ENCODE measurements at places on chromosomes 2 and 18.

GRCh38 chr18:59940068-59940467, 40.3 kb downstream of the PMAIP1 start:
- no peak for DNase-seq

- DNase-seq: no peak
Observed at GRCh38 chr2:28471214-28471613, 24.6 kb upstream of the PLB1 start.

- no peak for DNase-seq
Observed at GRCh38 chr18:13186687-13187086, 31.9 kb upstream of the LDLRAD4 start.

GRCh38 chr2:235719146-235719942, 225.5 kb downstream of the AGAP1 start:
- no peak for DNase-seq

DNA sequence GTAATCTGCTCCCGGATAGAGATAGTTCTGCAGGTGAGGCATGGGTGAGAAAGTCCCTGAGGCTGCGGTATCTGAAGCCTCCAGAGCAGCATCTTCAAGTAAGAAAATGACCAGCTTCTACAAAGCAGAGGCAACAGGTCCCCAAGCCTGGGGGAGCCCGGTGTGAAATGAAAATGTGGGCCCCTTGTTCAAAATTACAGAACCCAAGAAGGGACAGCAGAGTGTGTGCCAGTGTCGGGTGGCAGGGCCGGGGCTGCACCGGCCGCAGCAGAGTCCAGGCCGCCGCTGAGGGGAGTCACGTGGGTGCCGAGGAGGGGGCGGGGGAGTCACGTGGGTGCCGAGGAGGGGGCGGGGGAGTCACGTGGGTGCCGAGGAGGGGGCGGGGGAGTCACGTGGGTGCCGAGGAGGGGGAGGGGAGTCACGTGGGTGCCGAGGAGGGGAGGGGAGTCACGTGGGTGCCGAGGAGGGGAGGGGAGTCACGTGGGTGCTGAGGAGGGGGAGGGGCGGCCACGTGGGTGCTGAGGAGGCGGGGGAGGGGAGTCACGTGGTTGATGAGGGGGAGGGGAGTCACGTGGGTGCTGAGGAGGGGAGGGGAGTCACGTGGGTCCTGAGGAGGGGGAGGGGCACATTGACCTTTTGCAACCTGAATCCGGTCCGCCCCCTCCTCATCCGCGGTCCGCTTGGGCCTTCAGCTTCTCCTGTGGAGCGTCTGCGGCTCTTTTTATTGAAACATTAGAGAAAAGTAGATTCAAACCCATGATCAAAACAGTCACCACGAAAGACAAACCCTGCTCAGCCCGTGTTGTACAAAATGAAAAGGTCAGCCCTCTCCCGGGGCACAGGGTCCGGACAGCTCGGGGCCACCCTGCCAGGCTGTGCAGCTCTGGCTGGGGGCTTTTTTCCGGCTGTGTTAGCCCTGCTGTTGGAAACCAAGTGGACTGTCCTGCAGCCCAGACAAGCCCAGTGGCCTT, 10.4 kb downstream of the COLEC11 start:
- no peak for DNase-seq

Data from dermis blood vessel endothelial cell (primary cell).